ENCODE measurements at places on chromosomes 12 and 14. TPM values are rescaled to one million over a fixed set of nuclear protein-coding genes. Genes with fewer than 3 reads are reported as not detected.

DNA sequence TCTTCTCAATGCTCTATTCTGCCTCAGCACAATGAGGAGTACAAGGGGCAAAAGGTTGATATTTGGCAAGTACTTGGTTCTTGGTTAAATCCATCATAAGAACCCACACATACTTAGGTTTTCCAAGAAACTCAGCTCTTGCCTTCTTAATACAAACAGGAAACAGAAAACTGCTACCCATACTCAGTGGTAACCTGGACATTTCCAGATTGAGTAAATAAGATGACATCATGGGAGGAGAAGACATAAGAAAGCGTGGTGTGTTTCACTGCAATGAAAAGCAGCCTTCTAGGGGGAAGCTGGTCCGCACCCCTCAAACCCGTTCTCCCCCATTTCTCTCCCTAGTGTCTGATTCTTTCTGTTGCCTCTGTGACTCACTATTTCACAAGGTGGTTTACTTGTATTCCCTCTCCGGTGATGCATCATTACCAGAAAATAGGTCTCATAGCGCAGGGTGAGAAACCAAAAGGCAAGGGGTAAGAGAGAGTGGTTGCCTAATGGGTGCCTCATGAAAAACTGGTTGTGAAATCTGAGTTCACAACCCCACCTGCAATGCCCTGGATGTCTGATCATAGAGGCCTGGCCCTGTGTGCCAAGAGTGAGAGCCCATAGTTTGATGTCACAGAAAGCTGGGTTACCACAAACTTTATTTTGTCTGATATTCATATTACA lies 326.5 kb upstream of the TBX3 start:
- no peak for DNase-seq
- H3K27me3 ChIP-seq, result no peaks in the 10 kb centered on the region
- no peaks in the 10 kb centered on the region for H3K36me3 ChIP-seq
- no peaks in the 10 kb centered on the region for H3K4me1 ChIP-seq
- H3K27ac ChIP-seq, result no peak overlapping the region
- H3K4me3 ChIP-seq, result no peak overlapping the region

DNA sequence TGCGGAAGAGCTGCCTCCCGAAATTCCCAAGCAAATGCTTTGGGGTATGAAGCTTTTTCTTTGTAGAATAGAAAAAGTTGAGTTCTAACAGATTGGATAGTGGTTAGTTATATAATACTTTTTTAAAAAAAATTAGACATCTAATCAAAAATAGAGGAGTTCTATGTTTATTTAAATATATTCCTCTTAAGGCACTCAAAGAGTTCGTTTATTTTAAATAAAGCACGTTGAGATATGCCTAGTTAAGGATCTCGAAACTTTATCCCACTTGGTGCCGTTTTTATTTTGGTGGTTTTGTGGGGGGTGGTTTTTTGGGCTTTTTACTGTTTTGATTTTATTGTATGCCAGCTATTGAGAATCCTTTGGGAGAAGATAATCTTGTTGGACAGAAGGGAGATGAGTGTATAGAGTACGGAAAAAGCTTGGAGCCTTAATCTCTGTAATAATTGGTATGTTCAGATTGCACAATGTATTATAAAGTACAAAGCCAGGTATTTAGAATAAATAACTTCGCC lies 10.7 kb upstream of the SNAPC1 start:
- H3K27ac ChIP-seq, result peak overlapping the region; percentile 88
- no peak for DNase-seq
- peaks cover 14% of the 10 kb centered on the region for H3K27me3 ChIP-seq
- H3K36me3 ChIP-seq, result peaks cover 3% of the 10 kb centered on the region

DNA sequence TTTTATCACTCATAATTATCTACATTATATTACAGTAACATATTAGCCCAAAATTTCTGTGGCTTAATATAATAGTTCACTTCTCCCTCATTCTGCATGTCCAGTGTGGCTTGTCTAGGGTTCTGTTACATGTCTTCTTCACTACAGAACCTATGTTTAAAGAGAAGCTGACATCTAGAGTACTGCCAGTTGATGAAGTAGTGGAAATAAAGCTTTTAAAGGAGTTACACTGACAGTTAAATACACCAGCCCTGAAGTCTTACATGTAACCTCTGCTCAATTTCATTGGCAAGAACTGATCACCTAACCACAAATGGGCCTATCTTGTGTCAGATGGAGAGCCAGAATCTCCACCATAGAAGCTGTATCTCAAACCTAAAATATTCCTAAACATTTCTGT lies 32.9 kb downstream of the RPS6KA5 start:
- peaks cover 8% of the 10 kb centered on the region for H3K36me3 ChIP-seq
- H3K4me3 ChIP-seq, result no peak overlapping the region
- DNase-seq, result no peak
- no peak overlapping the region for H3K27ac ChIP-seq
- no peaks in the 10 kb centered on the region for H3K27me3 ChIP-seq
- peaks cover 50% of the 10 kb centered on the region for H3K4me1 ChIP-seq

GRCh38 chr12:114623737-114624136 lies 60.2 kb downstream of the TBX3 start:
- no peak for DNase-seq
- H3K27me3 ChIP-seq, result peaks cover 19% of the 10 kb centered on the region
- no peak overlapping the region for H3K4me3 ChIP-seq
- no peaks in the 10 kb centered on the region for H3K4me1 ChIP-seq
- no peaks in the 10 kb centered on the region for H3K36me3 ChIP-seq

DNA sequence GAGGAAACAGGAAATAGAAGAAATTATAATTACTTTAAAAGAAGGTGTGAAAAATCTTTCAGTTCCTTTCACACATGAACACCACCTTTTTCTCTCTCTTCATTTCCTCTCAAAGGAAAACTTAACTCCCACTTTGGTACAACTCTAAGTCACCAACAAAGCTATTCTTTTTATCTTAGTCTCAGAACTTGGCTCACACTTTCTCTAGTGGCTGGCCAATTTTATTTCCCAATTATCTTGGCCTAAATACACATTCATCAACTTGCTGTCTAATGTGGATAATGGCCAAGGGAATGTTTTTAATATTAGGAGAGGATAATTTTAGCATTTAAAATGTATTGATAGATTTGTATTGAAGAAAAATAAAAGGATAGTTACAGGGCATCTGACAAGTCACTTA lies 64.5 kb upstream of the NAV3 start:
- no peak overlapping the region for H3K27ac ChIP-seq
- no peaks in the 10 kb centered on the region for H3K36me3 ChIP-seq
- no peak for DNase-seq
- no peaks in the 10 kb centered on the region for H3K4me1 ChIP-seq

DNA sequence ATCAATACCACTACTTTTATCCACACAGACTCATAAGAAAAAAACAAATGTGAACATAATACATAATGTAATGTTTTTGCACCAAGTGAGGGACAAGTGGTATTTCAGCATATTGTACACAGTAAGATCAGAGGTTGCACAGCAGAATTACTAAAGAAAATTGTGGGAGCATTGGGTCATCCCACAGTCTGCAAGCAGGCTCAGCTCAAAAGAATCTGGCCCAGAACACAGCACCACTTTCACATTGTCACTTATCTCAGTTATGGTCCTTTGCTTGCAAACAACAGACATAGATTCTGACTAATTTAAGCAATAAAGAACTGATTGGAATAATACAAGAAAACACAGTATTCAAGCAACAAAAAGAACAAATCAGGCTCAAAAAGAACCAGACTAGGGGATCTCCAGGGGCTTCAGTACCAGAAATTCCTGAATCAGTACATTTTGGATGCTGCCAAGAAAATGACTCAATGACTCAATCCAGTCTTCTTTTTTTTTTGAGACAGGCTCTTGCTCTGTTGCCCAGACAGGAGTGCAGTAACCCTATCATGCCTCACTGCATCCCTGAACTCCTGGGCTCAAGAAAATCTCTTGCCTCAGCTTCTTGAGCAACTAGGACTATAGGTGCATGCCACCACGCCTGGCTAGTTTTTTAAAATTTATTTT lies 42.9 kb upstream of the EEA1 start:
- no peak for DNase-seq
- H3K36me3 ChIP-seq, result no peaks in the 10 kb centered on the region
- H3K27ac ChIP-seq, result no peak overlapping the region
- H3K4me3 ChIP-seq, result no peak overlapping the region
- peaks cover 10% of the 10 kb centered on the region for H3K4me1 ChIP-seq

- H3K4me3 ChIP-seq, result no peak overlapping the region
- no peak overlapping the region for H3K27ac ChIP-seq
- H3K27me3 ChIP-seq, result peaks cover 23% of the 10 kb centered on the region
Measured at GRCh38 chr12:104280717-104281458, 22.7 kb upstream of the EID3 start.

- no peak overlapping the region for H3K4me3 ChIP-seq
- H3K4me1 ChIP-seq, result peaks cover 25% of the 10 kb centered on the region
- peaks cover 48% of the 10 kb centered on the region for H3K27me3 ChIP-seq
- DNase-seq, result no peak
Measured at GRCh38 chr14:50875359-50876070, 3.7 kb downstream of the ABHD12B start.

FSCB gene
- not detected for total RNA-seq

Measured in T-helper 17 cell (primary cell).